ENCODE measurements at places on chromosomes 11 and 22. TPM values are rescaled to one million over a fixed set of nuclear protein-coding genes. Genes with fewer than 3 reads are reported as not detected.

Gene NPTXR
- polyA plus RNA-seq: 8.4 TPM

Gene DEFB131B
- 5.5 TPM for polyA plus RNA-seq

Gene OR52M1
- not detected for polyA plus RNA-seq

Gene HSCB
- 21.0 TPM for polyA plus RNA-seq

Gene ZBTB16
- polyA plus RNA-seq: 7.3 TPM

DNA sequence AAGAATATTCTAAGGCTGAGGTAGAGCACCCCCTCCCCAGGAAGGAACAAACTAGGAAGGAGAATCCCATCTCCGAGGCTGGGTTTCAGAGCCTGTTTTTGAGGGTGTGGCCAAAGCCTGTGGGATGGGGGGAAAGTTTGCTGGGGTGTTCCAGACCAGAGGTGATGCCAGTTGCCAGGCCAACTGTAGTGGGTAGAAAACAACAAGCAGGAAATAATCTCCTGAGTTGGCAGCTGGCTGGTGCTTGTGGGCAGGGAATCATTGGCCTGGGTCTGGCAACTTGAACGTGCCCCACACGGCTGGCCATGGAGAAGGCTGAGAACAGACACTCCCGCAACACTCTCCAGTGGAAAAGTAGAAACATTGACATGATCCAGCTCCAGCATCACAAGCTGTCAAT, 385.6 kb downstream of the ETS1 start:
- no peak for DNase-seq

DNA sequence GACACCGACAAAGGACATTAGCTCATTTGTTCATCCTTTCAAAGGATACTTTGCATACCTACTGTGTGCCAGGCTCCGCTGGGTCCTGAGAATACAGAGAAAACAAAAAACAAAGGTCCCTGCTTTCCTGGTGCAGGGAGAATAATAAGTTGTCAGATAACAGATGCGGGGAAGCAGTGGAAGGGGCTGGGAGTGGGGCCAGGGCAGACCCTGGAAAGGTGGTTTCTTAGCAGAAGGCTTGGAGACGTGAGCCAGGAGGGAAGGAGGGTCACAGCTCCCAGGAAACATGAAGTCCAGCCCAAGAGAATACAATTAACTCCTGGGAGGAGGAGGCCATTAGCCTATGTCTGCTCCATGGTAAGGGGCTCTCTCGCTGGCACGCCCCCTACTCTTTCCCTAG, 9.8 kb upstream of the ANO1 start:
- no peak for DNase-seq

DNA sequence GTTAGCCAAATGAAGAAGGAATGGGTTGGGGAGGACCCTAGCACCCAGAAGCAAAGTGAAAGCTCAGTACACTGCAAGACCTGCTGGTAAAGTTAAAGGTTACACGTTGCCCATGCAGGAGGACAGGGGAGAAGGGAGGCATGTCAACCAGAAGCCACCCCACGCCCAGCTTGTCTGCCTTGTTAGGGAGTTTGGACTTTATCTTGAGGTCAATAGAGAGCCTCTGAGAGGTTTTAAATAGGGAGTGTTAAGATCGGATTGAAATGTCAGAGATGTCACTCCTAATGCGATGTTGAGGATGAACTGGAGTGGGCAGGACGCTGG, 18.7 kb upstream of the PEX26 start:
- DNase-seq: no peak

DNA sequence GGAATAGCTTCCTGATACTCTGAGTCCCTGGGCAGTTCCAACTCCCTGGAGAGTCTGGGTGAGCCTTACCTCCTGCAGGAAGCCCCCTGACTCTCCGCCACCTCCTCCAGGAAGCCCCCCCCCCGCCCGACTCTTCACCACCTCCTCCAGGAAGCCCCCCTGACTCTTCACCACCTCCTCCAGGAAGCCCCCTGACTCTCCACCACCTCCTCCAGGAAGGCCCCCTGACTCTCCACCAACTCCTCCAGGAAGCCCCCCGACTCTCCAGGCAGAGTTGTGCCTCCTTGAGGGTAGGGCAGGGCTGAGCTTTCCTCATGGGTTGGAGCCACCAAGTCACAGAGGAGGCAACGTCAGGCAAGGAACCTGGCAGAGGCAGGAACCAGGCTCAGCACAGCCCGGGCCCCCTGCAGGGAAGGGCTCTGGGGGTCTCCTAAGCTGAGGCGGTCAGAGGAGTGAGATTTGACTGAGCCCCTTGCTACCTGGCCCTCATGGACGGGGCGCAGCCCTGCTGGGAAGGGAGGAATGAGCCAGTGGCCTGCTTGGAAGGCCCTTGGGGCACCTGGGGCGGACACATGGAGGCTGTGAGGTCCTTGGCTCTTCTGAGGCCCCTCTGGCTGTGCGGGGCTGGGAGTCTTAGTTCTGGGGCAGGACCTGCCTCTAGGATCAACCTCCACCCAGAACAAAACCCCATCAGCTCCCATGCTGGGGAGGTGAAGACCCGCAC, 18.1 kb downstream of the MRGPRG start:
- no peak for DNase-seq

All from right lung (tissue), 10 donors.